ENCODE measurements at places on chromosomes 3 and 15. TPM values are rescaled to one million over a fixed set of nuclear protein-coding genes. Genes with fewer than 3 reads are reported as not detected.

GRCh38 chr3:120841264-120841663, 66.7 kb upstream of the STXBP5L start:
- no peaks in the 10 kb centered on the region for H3K36me3 ChIP-seq
- H3K4me1 ChIP-seq = no peaks in the 10 kb centered on the region
- no peak overlapping the region for H3K4me3 ChIP-seq
- no peak for DNase-seq

DNA sequence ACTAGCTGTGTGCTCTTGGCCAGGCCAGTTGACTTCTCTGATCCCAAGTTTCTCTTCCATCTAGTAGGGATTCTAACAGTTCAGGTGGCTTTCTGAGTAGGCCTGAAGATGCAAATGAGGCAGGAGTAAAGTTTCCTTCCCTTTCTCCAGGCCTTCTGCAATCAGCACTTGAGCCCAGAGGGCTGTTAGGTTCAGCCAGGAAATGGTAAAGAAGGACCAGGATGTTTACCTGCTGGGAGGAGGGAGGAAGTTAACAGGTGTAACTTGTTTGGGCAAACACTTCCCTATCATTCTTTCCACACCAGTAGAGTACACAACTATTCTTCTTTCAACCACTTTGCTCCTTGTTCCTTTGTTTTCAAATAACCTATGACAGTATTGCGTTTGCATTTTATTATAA, 13.3 kb upstream of the TNFSF10 start:
- no peak for DNase-seq
- no peak overlapping the region for H3K27ac ChIP-seq
- peaks cover 9% of the 10 kb centered on the region for H3K4me1 ChIP-seq
- no peaks in the 10 kb centered on the region for H3K27me3 ChIP-seq
- H3K36me3 ChIP-seq = no peaks in the 10 kb centered on the region
- no peak overlapping the region for H3K4me3 ChIP-seq

DNA sequence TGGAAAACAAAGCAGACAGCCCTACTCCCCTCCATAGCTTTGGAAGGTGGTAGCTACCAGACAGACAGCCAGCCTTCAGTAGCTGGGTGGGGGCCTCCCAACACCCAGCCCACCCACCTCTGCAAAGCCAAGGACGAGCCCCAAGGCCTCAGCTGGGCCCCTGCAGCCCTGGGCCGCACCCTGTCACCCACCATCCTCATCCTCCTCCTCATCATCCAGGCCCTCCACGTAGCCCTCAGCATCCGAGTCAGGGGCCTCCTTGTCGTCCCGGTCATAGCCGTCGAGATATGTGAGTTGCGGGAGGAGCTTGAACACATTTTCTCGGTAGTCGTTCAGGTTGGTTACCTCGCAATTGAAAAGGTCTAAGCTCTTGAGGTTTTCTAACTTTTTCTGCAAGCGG, 36.5 kb downstream of the ANP32A start:
- H3K4me3 ChIP-seq = no peak overlapping the region
- peaks cover 58% of the 10 kb centered on the region for H3K4me1 ChIP-seq
- H3K27ac ChIP-seq = no peak overlapping the region
- no peaks in the 10 kb centered on the region for H3K27me3 ChIP-seq

DNA sequence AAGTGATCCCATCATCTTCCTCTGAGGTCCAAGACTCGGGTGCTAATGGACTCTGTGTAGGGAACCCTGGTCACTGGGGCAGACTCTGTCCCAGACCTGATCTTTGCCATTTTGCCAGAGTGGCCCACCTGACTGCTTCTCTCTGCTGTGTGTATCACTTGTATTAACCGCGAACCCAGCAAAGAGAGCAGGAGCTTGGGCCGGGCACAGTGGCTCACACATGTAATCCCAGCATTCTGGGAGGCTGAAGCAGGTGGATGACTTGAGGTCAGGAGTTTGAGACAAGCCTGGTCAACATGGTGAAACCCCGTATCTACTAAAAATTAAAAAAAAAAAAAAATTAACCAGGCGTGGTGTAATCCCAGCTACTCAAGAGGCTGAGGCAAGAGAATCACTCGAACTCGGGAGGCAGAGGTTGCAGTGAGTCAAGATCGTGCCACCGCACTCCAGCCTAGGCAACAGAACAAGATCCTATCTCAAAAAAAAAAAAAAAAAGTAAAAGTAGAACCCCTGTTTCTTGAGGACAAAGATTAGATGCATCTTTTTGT, 32.9 kb upstream of the CYP11A1 start:
- DNase-seq = peak; percentile 35
- peak overlapping the region; percentile 20 for H3K27ac ChIP-seq
- H3K4me3 ChIP-seq = no peak overlapping the region
- no peaks in the 10 kb centered on the region for H3K27me3 ChIP-seq
- peaks cover 94% of the 10 kb centered on the region for H3K4me1 ChIP-seq
- H3K36me3 ChIP-seq = no peaks in the 10 kb centered on the region

DNA sequence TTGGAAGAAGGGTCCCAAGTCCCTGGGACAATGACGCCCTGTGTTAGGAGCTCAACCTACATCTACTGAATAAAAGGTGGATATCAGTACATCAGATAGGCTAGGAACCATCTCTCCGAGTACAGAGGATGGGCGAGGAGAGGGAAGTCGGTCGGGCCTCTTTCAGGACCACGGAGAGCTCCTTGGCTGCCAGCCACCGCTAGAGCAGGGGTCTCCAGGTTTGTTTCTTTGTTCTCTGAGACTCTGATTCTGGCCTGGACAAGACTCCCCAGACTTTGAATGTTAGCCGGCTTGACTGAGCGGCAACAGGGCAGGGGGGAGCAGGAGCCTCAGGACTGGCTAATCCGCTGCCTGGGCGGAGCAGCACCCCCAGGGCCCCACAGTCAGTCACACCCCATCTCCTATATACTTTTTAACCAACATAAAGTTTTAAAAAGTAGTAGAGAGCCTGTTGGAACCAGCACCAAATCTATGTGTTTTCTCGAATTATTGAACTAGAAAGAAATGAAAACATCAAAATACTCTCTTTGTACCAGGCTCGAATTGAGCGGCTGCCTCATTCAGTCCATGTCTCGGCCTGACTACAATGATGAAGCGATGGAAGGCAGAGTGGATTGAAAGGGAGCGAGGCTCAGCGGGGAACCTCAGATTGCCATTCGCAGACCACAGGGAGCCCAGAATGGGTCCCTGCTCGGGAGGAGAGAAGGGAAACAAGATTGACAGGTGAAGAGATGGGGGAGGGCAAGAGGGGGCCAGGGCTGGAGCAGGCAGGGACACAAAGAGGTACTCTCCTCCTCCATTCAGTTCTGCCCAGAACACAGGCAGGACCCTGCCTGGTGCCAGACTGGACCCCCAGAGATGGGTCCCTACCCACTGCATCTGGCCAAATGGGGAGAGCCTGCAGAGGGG, 131.6 kb downstream of the TPRA1 start:
- no peaks in the 10 kb centered on the region for H3K36me3 ChIP-seq
- H3K4me1 ChIP-seq = peaks cover 3% of the 10 kb centered on the region
- H3K27me3 ChIP-seq = peaks cover 11% of the 10 kb centered on the region
- DNase-seq = no peak

The OCA2 gene
- total RNA-seq = 1.5 TPM

The ZNF654 gene
- 12.2 TPM for total RNA-seq

The SLC12A8 gene
- 1.4 TPM for total RNA-seq

The GOLGA6L10 gene
- total RNA-seq = 2.7 TPM

The RAB7A gene
- total RNA-seq = 218 TPM
